Caudate nucleus (tissue), 63 donors: ENCODE measurements at places on chromosomes 1 and 21.

DNA sequence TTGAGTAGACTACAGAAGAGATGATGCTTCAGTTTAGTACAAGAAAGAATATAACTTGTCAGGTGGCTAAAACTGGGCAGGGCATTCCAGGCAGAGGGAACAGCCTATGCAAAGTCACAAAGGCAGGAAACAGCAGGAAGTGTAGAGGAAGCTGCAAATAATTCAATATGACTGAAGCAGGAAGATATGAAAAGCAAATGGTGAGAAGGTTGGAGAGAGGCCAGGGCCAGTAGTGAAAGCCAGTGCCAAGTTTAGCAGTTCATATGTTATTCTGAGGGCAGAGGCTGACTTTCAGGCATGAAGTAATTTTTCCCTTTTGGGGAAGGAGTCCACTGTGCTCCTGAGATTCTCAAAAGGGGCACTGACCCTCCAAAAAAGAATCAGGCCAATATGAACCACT, 8.0 kb upstream of the YBX1 start:
- DNase-seq, result no peak

DNA sequence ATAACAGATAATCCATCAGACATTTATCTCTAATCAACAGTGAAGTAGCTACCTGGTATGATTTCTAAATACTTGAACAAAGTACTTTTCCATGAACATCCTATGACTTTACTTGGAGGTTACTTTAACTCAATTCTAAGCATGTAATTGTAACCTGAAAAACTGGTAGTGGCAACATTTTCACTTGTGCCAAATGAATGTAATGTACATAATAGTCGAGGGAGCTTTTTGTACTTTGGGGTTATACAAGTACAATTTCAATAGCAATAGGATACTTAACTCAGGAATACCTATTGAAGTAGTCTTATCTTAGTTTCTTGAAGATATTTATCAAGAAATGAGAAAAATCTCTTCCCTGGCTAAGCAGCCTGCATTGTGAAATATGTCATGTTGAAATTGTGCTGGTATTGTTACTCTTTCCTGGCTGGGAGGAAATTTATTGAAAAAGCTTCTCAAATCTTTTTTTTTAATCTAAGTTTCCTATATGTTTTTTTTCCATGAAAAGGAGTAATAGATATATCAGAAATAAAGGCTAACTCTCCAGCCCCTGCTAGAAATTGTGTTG, 33.7 kb upstream of the CACYBP start:
- DNase-seq, result no peak

DNA sequence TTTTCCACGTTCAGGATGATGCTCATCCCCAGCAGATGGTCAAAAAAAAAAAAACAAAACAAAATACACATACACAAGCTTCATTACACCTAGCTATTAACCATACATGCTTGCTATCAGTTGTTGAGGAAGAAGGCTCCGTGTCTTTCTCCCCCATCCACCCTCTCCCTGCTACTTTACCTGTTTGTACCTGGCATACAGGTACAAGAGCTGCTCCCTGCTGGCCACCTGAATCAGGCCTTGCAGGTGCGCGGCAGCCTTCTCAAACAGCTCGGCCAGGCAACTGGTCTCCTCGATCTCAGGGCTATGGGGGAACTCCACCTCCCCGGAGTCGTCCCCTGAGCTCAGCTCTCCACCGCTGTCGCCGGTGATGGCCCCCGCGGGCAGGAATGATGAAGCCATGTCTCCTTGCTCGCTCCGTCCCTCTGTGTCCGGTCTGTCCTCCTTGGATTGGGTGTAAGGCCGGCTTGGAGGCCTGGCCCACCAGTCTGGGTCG, 464 bp downstream of the ACBD6 start:
- peak; percentile 54 for DNase-seq

DNA sequence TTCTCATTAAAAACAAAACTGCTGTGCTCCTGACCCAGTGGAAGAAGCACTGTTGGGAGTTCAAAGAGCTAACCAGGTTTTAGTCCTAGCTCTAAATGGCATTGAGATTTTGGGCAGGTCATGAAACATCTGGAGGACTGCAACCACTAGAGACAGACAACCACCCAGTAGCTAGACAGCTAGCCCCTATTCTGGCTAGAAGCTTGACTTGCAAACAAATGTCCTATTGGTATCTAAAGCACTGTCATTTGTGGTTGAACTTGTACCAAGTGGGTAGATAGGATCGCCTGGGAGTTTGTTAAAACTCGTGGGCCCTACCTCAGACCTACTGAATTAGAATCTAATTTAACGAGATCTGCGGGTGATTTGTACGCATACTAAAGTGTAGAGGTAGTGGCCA, 6.9 kb downstream of the RPL11 start:
- DNase-seq, result no peak

DNA sequence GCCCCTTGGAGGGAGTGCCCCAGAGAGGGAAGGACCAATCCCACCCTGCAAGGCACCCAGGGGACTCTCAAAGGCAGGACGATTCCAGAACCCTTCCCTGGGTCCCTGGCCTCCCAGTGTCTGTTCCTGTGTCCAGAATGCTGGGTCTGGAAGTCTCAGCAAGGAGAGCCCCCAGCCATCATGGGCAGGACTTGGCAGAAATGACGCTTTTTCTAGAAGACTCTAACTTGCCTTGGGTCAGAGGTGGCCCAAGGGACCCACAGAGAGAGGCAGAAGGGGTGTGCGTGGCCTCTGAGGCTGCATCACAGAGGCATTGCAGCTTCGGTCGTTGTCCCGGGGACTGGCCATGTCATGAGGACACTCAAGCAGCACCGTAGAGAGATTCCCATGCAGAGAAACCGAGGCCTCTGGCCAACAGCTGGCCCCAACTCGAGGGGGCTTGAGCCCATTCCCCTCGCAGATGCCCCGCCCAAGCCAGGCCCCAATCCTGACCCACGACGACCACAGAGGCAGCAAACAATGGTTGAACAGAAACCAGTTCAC, 57.8 kb downstream of the WNT9A start:
- DNase-seq, result no peak

DNA sequence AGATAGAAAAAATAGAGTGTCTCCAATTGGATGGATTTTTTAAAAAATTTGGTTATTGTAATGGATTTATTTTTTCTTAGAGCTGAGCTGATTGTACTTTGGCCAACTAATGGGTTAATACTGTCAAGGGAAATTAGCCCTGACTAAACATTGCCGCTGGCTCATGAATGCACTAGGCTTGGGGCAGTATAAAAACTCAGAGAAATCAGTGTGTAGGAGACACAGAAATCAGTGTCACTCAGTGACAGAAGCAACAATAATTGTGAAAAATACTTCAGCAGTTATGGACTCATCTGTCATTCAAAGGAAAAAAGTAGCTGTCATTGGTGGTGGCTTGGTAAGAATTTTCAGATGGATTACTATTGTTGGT, at the start of gene KMO:
KMO (plus strand) TSS at position 217 of the 370 bp plus-strand sequence; CDS start at position 284, 67 bp downstream.
- no peak for DNase-seq
